ENCODE measurements at places on chromosomes 2 and 18. TPM values are rescaled to one million over a fixed set of nuclear protein-coding genes. Genes with fewer than 3 reads are reported as not detected.

PIKFYVE gene
- 52.9 TPM for total RNA-seq

CAB39 gene
- 95.9 TPM for total RNA-seq

EGR4 gene
- total RNA-seq = not detected

NCKAP5 gene
- total RNA-seq = 0.50 TPM

NUP35 gene
- 32.9 TPM for total RNA-seq

FSIP2 gene
- 0.27 TPM for total RNA-seq

DSG1 gene
- total RNA-seq = not detected

ANTXR1 gene
- total RNA-seq = 20.6 TPM

NDC80 gene
- 45.7 TPM for total RNA-seq

MAPK4 gene
- total RNA-seq = not detected

TXNDC9 gene
- total RNA-seq = 133 TPM

CROCC2 gene
- total RNA-seq = not detected

NBEAL1 gene
- total RNA-seq = 32.5 TPM

CYP20A1 gene
- 43.1 TPM for total RNA-seq

GPR45 gene
- total RNA-seq = not detected

UNC80 gene
- total RNA-seq = not detected

CASP10 gene
- 38.4 TPM for total RNA-seq

BUB1 gene
- total RNA-seq = 67.8 TPM

ST6GAL2 gene
- total RNA-seq = not detected

KCNJ3 gene
- total RNA-seq = not detected

DCDC2C gene
- not detected for total RNA-seq

ALLC gene
- not detected for total RNA-seq

NFATC1 gene
- 5.7 TPM for total RNA-seq

MC2R gene
- not detected for total RNA-seq

SULT1C2 gene
- total RNA-seq = not detected

UGT1A10 gene
- not detected for total RNA-seq

EVX2 gene
- total RNA-seq = not detected
